CD4-positive, CD25-positive, alpha-beta regulatory T cell (primary cell): ENCODE measurements at places on chromosomes 3 and 15. TPM values are rescaled to one million over a fixed set of nuclear protein-coding genes. Genes with fewer than 3 reads are reported as not detected.

DPPA4 gene
- polyA plus RNA-seq = not detected

RPS27L gene
- 264 TPM for polyA plus RNA-seq

GOLGA8S gene
- not detected for polyA plus RNA-seq

- H3K36me3 ChIP-seq = no peaks in the 10 kb centered on the region
- no peaks in the 10 kb centered on the region for H3K4me1 ChIP-seq
- no peak overlapping the region for H3K4me3 ChIP-seq
- no peaks in the 10 kb centered on the region for H3K27me3 ChIP-seq
- no peak for DNase-seq
These were observed 357.4 kb downstream of the GAP43 start for GRCh38 chr3:115980709-115981108.

GRCh38 chr3:136173939-136174490 lies 22.1 kb downstream of the MSL2 start:
- H3K27ac ChIP-seq = peak overlapping the region; percentile 34
- DNase-seq = no peak
- no peaks in the 10 kb centered on the region for H3K27me3 ChIP-seq
- H3K4me1 ChIP-seq = peaks cover 64% of the 10 kb centered on the region
- no peaks in the 10 kb centered on the region for H3K36me3 ChIP-seq

- H3K4me1 ChIP-seq = no peaks in the 10 kb centered on the region
- no peaks in the 10 kb centered on the region for H3K27me3 ChIP-seq
- no peak overlapping the region for H3K27ac ChIP-seq
These were observed 107.2 kb downstream of the CHST2 start for GRCh38 chr3:143226678-143227291.

BNC1 gene
- not detected for polyA plus RNA-seq

GRCh38 chr3:195238586-195239118 lies 32.3 kb downstream of the XXYLT1 start:
- peaks cover 3% of the 10 kb centered on the region for H3K36me3 ChIP-seq
- H3K4me3 ChIP-seq = no peak overlapping the region
- no peaks in the 10 kb centered on the region for H3K4me1 ChIP-seq
- no peak for DNase-seq
- H3K27me3 ChIP-seq = no peaks in the 10 kb centered on the region
- H3K27ac ChIP-seq = no peak overlapping the region

DNA sequence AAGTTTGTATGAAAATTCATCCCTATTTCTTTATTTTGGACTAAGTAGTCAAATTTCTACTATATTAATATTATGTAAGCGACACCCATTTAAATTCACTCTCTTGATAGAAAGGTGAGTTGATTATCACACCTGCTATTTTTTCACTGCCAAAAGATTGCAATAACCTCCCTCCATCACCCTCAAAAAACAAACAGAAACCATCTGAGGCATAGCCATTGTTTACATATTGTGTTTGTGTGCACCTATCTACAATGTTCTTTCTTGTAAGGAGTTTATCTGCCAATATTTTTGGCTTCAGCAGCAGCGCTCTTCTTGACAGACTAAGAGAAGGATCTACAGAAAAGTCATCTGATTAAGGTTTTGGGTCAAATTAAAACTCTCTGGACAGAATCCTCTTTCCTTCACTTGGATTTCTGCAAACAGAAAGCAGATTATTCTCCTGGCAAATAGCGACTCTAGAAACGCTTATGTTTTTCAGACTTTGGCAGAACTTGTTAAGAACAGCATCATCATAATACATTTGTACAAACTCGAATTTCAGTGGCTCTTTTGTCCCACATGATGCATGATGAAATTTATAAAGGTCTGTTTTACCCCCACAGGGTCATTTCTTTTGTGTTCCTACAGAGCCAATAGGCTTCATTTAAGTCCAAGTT lies 48.6 kb downstream of the KCNMB2 start:
- no peaks in the 10 kb centered on the region for H3K27me3 ChIP-seq
- DNase-seq = no peak
- no peak overlapping the region for H3K4me3 ChIP-seq
- H3K4me1 ChIP-seq = no peaks in the 10 kb centered on the region

DNA sequence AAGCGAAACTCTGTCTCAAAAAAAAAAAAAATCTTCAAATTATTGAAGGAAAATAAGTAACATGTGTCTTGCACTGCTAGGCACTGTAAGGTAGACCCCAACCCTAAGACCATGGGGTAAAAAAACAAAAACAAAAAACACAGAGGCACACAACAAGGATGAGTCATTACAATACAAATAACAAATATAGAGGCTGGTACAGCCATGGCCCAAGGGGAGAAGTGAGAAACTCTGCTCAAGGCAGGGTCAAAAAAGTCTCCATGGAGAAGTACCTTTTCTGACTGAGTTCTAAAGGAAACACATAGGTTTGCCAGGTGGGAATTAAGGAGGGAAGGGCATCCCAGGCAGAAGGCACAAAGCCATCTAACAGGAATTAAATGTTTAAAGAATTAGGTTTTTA lies 54.5 kb downstream of the TOP2B start:
- H3K4me3 ChIP-seq = no peak overlapping the region
- H3K27me3 ChIP-seq = no peaks in the 10 kb centered on the region
- no peak for DNase-seq
- H3K27ac ChIP-seq = no peak overlapping the region
- H3K4me1 ChIP-seq = peaks cover 5% of the 10 kb centered on the region

- no peaks in the 10 kb centered on the region for H3K36me3 ChIP-seq
- H3K27me3 ChIP-seq = no peaks in the 10 kb centered on the region
- no peak overlapping the region for H3K4me3 ChIP-seq
- no peak for DNase-seq
- no peak overlapping the region for H3K27ac ChIP-seq
- no peaks in the 10 kb centered on the region for H3K4me1 ChIP-seq
These were observed 80.1 kb downstream of the SNRK start for GRCh38 chr3:43366481-43366880.

DNA sequence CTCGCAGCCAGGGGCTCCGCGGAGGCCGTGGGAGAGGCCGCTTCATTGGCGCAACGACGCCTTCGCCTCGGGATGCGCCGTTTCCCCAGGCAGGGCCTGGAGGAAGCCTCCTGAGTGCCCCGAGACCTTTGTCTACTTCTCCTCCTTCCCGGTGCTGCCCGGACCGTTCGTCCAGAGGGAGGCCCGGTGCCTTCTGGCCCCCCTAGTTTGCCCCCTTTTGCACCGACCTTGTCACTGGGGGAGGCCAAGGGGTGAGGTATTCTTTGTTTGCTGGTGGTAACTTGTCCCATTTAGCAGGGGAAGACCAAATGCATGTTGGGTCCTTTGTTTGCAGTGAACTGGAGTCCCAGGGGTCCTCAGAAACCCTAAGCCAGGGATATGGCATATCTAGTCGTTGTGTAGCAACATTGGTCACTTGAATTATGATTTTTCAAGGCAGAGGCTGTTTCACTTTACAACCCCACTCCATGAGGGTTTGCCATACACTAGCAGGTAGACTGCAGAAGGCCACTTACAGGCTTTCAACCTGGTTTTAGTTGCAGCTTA lies 615 bp downstream of the DHX30 start:
- H3K27ac ChIP-seq = peak overlapping the region; percentile 88
- peak overlapping the region; percentile 87 for H3K4me3 ChIP-seq
- H3K27me3 ChIP-seq = no peaks in the 10 kb centered on the region
- H3K4me1 ChIP-seq = peaks cover 20% of the 10 kb centered on the region
- peak; percentile 40 for DNase-seq
- H3K36me3 ChIP-seq = no peaks in the 10 kb centered on the region

GRCh38 chr3:124730941-124731297 lies 667 bp downstream of the UMPS start:
- H3K27ac ChIP-seq = peak overlapping the region; percentile 81
- peaks cover 27% of the 10 kb centered on the region for H3K4me1 ChIP-seq
- H3K4me3 ChIP-seq = peak overlapping the region; percentile 94

DNA sequence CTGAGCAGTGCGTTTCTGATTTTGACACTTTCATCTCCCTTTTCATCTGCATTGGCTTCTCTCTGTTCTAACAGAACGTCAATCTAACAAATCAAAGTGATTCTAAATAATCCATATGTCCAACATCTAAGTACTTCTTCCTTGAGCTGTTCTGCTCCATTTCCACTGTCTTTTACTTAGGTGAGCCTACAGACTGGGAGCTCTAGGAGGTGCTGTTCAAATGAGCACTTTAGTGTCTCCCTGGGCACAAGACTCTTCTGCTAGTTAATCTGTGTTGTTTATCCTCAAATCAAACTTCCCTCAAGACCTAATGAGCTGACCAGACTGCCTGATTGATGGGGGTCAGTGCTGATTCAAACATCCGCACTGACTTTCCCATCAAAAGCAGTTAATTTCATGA lies 408.1 kb downstream of the WDR72 start:
- no peaks in the 10 kb centered on the region for H3K27me3 ChIP-seq
- H3K36me3 ChIP-seq = no peaks in the 10 kb centered on the region
- H3K27ac ChIP-seq = no peak overlapping the region

- peaks cover 57% of the 10 kb centered on the region for H3K36me3 ChIP-seq
- no peak overlapping the region for H3K4me3 ChIP-seq
- no peaks in the 10 kb centered on the region for H3K27me3 ChIP-seq
- DNase-seq = no peak
- H3K27ac ChIP-seq = peak overlapping the region; percentile 49
These were observed 5.9 kb downstream of the ISG20 start for GRCh38 chr15:88644741-88645140.

DNA sequence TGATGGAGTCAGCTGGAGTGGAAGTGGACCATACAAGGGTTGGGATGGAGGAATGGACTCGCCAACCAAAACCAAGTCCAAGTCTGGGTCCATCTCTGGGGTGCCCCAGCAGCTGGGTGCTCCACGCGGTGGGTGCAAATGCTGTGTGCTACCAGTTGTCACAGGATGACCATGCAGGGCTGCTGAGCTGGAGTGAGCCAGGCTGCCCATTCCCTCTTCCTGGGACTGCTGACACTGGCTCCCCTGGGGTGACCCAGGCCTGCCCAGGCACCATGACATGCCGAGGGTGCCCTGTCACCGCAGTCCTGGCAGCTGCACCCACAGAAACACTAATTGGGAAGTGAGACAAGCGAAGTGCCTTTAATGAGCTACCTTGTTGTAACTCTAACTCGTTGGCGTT lies 140.2 kb downstream of the TPRA1 start:
- H3K4me1 ChIP-seq = no peaks in the 10 kb centered on the region
- H3K27me3 ChIP-seq = peaks cover 9% of the 10 kb centered on the region
- H3K36me3 ChIP-seq = no peaks in the 10 kb centered on the region

- no peak overlapping the region for H3K4me3 ChIP-seq
- peak; percentile 48 for DNase-seq
- no peak overlapping the region for H3K27ac ChIP-seq
These were observed 23.6 kb downstream of the TLNRD1 start for GRCh38 chr15:81024265-81024872.

DNA sequence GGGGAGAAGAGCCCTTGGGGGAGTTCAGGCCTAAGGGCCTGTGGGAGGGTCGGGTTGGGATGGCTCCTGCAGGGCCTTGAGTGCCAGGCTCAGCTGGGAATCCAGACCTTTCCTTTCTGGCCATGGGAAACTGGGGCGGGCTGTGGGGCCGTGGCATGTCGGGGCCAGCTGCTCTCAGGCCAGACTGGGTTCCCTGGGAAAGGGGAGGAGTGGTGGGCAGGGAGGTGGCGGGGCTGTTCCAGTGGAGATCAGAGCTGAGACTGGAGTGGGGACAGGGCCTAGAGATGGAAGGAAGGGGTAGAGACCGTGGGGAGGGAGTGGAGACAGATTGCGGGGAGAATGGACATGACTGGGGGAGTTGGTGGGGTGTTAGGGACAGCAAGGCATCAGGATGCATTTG lies 20.3 kb downstream of the FBLN2 start:
- H3K36me3 ChIP-seq = no peaks in the 10 kb centered on the region
- H3K4me1 ChIP-seq = no peaks in the 10 kb centered on the region
- no peaks in the 10 kb centered on the region for H3K27me3 ChIP-seq
- no peak overlapping the region for H3K4me3 ChIP-seq

- H3K4me3 ChIP-seq = no peak overlapping the region
- no peak for DNase-seq
- H3K27ac ChIP-seq = no peak overlapping the region
These were observed 223.0 kb upstream of the LYSMD4 start for GRCh38 chr15:99956022-99956775.

DNA sequence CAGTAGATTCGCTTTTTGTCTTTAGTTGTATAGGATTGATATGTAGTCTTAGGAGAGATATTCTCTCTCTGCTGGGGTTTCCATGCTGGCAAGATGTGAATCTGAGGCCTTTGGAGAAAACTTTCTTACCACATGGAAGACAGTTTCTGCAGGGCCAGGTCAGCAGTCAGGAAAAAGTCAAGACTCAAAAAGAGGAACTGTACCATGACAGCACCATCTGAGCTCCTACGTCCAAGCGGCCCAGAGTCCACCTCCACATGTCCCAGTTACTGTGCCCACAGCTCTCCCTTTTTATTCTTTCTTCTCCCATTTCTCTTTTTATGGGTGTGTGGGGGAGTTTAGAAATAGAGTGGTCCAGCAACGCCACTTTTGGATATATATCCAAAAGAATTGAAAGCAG lies 172.0 kb downstream of the MTHFS start:
- no peaks in the 10 kb centered on the region for H3K4me1 ChIP-seq
- H3K4me3 ChIP-seq = no peak overlapping the region
- peaks cover 4% of the 10 kb centered on the region for H3K27me3 ChIP-seq
- H3K27ac ChIP-seq = no peak overlapping the region
- DNase-seq = no peak

PSTPIP1 gene
- 69.2 TPM for polyA plus RNA-seq

GRCh38 chr3:175187586-175187985 lies 328.5 kb downstream of the NAALADL2 start:
- DNase-seq = no peak
- H3K27me3 ChIP-seq = no peaks in the 10 kb centered on the region
- H3K4me1 ChIP-seq = no peaks in the 10 kb centered on the region
- no peak overlapping the region for H3K4me3 ChIP-seq
- H3K36me3 ChIP-seq = no peaks in the 10 kb centered on the region

- H3K36me3 ChIP-seq = no peaks in the 10 kb centered on the region
- no peak overlapping the region for H3K27ac ChIP-seq
- H3K4me3 ChIP-seq = no peak overlapping the region
These were observed 78.7 kb downstream of the WWTR1 start for GRCh38 chr3:149579161-149579560.

GRCh38 chr3:56753206-56753820 lies 48.4 kb downstream of the ARHGEF3 start:
- H3K36me3 ChIP-seq = peaks cover 60% of the 10 kb centered on the region
- peak overlapping the region; percentile 76 for H3K27ac ChIP-seq

GRCh38 chr3:11530153-11530721 lies 113.5 kb downstream of the VGLL4 start:
- no peak overlapping the region for H3K27ac ChIP-seq
- H3K36me3 ChIP-seq = no peaks in the 10 kb centered on the region
- no peaks in the 10 kb centered on the region for H3K4me1 ChIP-seq
- DNase-seq = no peak
- no peaks in the 10 kb centered on the region for H3K27me3 ChIP-seq

DNA sequence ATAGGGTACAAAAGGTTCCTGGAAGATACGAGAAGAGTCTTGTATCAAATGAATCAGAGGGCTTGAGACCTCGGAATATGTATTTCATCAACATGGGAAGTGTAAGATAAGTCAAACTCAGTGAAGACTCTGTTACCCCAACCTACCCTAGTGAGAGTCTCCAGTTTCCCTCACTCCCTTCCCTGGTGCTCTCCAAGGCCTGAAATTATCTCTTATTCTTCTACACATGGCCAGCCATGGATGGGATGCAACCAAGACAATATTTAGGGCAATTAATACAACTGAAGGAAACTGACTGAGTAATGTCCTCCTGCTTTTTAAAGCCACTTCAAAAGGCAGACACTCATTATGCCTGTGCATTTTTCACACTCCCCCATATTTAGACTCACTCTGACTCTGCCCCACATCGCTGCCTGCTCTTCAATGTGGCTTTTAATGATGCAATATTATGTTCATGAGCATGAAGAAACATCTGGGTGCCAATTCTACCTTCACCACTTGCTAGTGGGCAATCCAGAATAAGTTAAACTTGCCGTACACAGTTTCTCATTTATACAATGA lies 137.1 kb upstream of the THBS1 start:
- H3K36me3 ChIP-seq = no peaks in the 10 kb centered on the region
- H3K4me3 ChIP-seq = no peak overlapping the region
- no peaks in the 10 kb centered on the region for H3K4me1 ChIP-seq
- H3K27me3 ChIP-seq = peaks cover 9% of the 10 kb centered on the region

ZMYND10 gene
- polyA plus RNA-seq = 0.09 TPM
